C1 segment of cervical spinal cord (tissue), 14 donors: ENCODE measurements at places on chromosomes 5 and 9.

GRCh38 chr5:107542428-107542827, 128.3 kb downstream of the EFNA5 start:
- no peak for DNase-seq

GRCh38 chr9:79034583-79034982, 537.2 kb upstream of the TLE4 start:
- DNase-seq: no peak

GRCh38 chr5:17340819-17341218, 123.4 kb downstream of the BASP1 start:
- no peak for DNase-seq

GRCh38 chr9:113274474-113275156, 757 bp downstream of the CDC26 start:
- no peak for DNase-seq

DNA sequence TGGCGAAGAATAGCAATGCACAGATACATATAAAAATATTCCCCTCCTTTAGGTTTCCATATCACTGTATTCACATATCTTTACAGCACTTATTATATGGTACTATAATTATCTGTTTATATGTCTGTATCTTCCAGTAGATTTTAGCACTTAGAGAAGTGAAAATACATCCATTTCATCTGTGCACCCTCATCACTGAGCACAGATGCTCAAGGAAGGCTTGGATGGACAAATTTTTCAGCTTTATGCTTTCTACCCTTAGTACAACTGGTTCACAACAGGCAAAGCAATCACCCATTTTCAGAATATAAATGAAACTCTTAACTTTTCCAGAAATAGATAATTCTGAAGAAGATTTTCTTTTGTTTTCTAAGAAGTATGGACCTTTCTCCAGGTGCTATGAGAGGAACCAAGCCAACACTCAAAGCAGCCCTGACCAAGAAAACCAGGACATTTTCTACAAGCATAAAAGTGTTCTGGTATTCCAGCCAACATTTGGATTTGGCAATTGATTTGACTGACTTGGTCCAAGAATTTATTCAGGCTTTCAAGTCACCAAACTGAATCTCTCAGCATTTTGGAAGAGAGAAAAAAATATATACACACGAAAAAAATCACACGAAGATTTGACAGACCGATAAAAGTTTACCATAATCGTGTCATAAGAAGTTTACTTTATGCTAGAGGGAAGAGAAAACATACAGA, 170.2 kb upstream of the CD180 start:
- no peak for DNase-seq

- DNase-seq: no peak
These were observed 32.3 kb downstream of the HK3 start for GRCh38 chr5:176866707-176867310.

GRCh38 chr9:16203729-16204573, 651.1 kb downstream of the CCDC171 start:
- no peak for DNase-seq

DNA sequence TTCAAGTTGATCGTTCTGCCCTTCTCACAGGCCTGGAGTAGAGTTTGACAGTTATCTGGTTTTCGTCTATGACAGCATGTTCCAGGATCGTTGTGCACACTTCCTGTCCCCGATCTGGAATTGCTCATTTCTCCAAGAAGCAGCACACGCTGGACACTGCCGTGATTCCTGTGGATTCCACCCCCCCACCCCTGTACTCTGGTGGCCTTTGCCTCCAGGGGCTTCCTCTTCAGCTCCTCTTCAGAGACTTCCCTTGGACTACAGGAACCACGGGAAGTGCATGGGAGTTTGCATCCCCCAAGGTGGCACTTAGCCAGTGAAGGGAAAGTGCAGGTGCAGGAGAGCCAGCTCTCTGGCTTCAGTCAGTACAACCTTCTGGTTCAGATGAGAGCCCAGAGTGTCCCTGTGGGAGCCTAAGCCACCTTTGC, 160.7 kb downstream of the CACNA1B start:
- no peak for DNase-seq

DNA sequence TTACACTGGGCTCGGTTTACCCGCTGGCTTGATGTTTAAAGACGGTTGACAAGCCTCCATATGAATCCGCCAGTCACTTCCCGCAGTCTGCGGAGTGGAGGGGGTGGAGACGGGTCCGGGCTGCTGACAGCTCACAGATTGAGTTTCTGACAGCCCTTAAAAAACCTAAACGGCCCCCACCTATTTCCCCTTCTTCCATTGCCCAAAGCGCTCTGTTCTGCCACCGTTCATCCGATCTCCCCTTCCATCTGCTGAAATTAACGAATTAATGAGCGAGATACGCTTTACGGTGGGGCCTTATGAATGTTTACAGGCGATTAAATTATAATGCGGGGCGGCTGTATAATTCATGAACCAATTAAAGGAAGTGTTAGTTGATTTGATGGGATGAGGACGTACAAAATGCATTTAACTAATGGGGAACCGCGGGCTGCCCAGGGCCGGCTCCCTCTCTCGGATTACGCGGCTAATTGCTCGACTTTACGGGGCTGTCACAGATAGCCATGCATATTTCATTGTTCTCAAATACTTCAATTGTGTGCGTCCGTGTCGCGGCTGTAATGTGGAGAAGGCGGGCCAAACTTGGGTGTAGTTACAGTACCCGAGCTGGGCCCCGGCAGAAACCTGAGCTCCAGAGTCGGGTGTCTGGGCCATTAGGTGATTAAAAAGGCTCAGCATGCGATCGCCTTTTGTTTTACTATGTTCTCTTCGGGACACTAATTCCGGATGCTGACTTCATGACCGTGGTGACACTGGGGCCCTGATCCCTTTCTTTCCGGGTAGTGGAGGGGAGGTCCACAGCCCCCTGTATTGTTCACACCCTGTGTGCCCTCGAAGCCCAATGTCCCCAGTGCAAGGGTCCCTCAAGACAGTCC, 74.9 kb downstream of the GTF3C4 start:
- DNase-seq: no peak

GRCh38 chr9:3868012-3868411, 342.2 kb upstream of the RFX3 start:
- no peak for DNase-seq

DNA sequence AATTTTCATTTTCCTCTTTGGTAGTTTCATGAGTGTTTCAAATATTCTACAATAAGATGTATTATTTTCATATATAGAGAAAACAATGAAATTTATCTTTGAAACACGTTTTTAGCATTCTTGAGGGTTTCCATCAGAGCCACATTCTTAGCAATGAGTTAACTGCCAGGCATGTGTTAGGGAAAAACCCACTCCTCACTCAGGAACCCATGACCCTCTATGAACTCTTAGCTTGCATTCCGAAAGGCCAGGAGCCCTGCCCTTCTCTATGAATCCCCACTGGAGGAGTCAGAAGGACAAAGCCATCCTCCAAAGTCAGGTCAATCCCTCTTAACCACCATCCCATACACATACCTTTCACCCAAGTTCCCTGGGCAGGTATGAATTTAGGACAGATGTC, 57.5 kb downstream of the ADAMTS12 start:
- no peak for DNase-seq

- no peak for DNase-seq
These were observed 36.0 kb upstream of the BARHL1 start for GRCh38 chr9:132546148-132547051.

GRCh38 chr5:9148242-9148641, 397.6 kb downstream of the SEMA5A start:
- DNase-seq: no peak
